ENCODE measurements at places on chromosomes 16 and 17.

GRCh38 chr16:19771796-19772195 lies 53.7 kb downstream of the IQCK start:
- DNase-seq = no peak
- H3K4me3 ChIP-seq = no peak overlapping the region
- H3K27ac ChIP-seq = no peak overlapping the region
- H3K36me3 ChIP-seq = no peaks in the 10 kb centered on the region
- H3K27me3 ChIP-seq = peaks cover 3% of the 10 kb centered on the region
- no peaks in the 10 kb centered on the region for H3K4me1 ChIP-seq

GRCh38 chr17:38660097-38661025 lies 14.4 kb downstream of the EPOP start:
- no peaks in the 10 kb centered on the region for H3K4me1 ChIP-seq
- no peak overlapping the region for H3K4me3 ChIP-seq
- H3K27me3 ChIP-seq = peaks cover 29% of the 10 kb centered on the region
- no peak overlapping the region for H3K27ac ChIP-seq
- DNase-seq = no peak
- H3K36me3 ChIP-seq = no peaks in the 10 kb centered on the region

DNA sequence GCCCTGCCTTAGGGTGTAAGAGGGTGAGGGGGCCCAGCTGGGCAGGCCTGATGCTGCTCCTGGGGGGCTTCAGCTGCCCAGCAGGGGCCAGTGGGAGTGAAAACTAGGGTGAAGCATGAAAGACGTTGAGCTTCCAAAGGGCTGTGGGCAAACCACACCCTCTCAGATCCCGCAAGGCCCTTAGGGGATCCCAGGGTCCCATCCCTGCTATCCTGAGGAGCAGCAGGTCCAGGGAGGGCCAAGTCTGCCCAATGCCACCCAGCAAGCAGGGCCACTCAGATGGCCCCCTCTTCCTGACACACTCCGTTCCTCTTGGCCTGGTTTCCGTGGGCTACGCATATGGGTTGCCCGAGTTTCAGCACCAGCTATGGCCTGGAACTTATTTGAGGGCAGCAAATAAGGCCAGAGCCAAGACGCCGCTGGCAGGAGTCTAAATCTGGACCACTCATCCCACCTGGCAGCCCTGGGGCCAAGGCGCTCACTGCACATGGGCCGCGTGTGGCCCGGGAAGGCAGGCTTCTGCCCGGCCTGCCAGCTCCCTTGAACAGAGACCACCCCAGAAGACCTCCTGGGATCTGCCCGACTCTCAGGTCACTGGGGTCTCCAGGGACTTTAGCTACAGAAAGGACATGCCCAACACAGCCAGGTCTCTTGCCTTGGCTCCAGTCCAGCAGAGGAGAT lies 4.2 kb downstream of the ATP2A3 start:
- H3K4me1 ChIP-seq = peaks cover 42% of the 10 kb centered on the region
- peak overlapping the region; percentile 40 for H3K4me3 ChIP-seq
- H3K36me3 ChIP-seq = peaks cover 22% of the 10 kb centered on the region
- DNase-seq = no peak
- H3K27ac ChIP-seq = peak overlapping the region; percentile 46

GRCh38 chr17:77281122-77281903 lies 140.5 kb downstream of the SEC14L1 start:
- H3K36me3 ChIP-seq = no peaks in the 10 kb centered on the region
- peaks cover 41% of the 10 kb centered on the region for H3K27me3 ChIP-seq
- DNase-seq = peak; percentile 58
- peaks cover 11% of the 10 kb centered on the region for H3K4me1 ChIP-seq
- H3K27ac ChIP-seq = no peak overlapping the region
- peak overlapping the region; percentile 69 for H3K4me3 ChIP-seq

GRCh38 chr17:82582709-82583108 lies 63.2 kb downstream of the FOXK2 start:
- DNase-seq = no peak
- peaks cover 7% of the 10 kb centered on the region for H3K4me1 ChIP-seq
- no peak overlapping the region for H3K27ac ChIP-seq
- H3K27me3 ChIP-seq = no peaks in the 10 kb centered on the region
- H3K36me3 ChIP-seq = peaks cover 63% of the 10 kb centered on the region
- H3K4me3 ChIP-seq = no peak overlapping the region

All from activated T-helper 2 cell treated with anti-CD3 and anti-CD28 coated beads, Interferon-gamma antibody, Interleukin-2, Interleukin-4, amounts not matched to agents 10 μg/mL and 5 μg/mL and 100 μg/mL, durations not matched to agents 14 hours and 24 hours and 36 hours (primary cell).